Fibroblast of skin of left quadriceps (primary cell): ENCODE measurements at places on chromosomes 5 and 9.

DNA sequence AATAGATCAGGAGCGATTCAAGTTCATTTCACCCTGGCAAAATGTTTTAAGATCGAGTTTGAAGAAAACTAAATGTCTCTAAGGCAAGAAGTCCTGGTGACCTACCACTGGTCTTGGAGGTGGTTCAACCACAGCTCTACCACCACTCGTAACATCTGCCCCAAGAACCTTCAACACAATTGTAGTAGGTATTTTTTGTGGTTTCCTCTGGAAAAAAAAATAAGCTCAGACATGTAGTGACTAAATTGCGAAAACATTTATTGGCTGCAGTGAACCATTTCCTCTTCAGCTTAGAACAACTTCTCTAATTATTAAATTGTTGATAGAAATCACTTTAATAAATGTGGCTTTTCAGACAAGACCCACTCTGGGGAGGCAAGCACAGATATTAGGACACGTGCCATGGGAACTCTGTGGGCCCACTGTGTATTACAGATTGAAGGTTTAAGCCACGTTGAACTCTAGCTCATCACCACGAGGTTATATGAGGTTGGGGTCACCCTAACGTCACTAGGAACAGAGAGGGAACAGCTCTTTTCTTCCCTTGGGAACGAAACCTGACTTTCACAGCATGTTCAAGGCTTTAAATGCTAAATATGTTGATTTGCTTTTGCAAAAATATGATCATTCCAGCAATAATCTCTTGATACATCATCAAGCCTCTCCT, 142.9 kb downstream of the HSD17B3 start:
- no peak for DNase-seq

DNA sequence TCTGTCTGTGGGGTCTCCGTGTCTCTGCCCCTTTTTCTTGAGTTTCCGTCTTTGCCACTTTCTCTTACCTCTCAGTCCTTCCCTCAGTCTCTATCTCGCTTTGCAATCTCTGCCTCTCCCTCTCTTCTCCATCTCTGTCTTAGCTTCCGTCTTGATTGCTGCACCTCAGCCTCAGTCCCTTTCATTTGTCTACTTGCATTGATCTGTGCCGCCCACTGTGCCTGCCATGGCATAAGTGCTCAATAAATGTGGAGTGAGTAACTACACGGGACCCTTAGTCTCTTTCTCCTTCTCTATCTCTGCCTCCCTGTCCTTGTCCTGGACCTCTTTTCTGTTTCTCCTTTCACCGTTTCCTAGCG, 6.6 kb downstream of the PCDHGC5 start:
- no peak for DNase-seq

GRCh38 chr5:139079225-139079990, 118.8 kb downstream of the SIL1 start:
- no peak for DNase-seq

GRCh38 chr5:14171621-14172020, 28.5 kb downstream of the TRIO start:
- no peak for DNase-seq

DNA sequence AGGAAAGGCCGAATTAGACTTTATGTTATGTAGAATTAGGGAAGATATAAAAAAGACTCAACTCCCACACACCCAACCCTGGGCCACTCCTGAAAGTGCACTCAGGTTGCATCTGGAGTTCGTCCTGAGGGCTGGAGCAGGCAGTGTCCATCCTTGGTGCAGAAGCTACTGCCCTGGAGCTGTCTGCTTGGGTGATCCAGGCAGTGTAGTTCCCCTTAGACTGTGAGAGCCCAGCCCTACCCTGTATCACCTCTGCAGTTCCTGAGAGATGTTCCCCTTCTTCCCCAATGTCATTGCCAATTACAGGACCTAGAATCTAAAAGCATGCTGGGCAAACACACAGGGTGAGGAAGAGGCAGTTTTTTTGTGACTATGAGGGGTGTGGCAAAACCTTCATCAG, 368.3 kb upstream of the ST8SIA4 start:
- DNase-seq, result no peak

DNA sequence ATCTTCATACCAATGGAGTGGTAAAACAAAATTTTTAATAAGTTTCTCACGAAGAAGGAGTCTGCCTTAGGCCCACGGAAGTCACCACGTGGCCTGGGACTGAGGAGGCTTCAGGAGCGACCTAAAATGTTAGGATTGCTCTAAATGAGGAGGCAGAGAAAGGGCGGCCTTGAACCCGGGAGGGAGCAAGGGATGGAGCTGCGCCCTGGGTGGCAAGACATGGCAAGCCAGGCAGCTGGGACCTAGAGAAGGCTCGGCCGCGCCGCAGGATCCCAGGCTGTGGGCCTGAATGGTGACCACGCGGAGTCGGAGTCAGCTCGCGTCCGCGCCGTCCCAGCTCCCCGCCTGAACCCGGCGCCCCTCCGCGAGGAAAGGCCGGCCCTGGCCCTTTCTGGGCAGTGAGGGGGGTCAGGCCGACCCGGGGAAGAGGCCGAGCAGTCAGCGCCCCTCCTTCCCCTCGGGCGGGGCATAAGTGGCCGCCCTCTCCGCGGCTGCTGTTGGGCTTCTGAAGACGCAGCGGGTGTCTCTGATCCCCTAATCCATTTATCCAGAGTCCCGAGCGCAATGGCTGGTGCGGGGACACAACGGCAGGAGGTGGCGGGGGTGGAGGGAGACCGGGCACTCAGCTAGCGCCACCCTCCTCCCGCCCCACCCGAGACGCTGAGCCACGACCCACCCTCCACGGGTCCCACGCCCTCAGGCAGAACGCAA, 10.6 kb downstream of the IRX1 start:
- no peak for DNase-seq
